ENCODE measurements at places on chromosomes 7 and 10. TPM values are rescaled to one million over a fixed set of nuclear protein-coding genes. Genes with fewer than 3 reads are reported as not detected.

Gene DKK1
- total RNA-seq, result 0.19 TPM

Gene FKBP6
- total RNA-seq, result not detected

Gene CRHR2
- total RNA-seq, result 0.57 TPM

Gene TMEM184A
- 0.08 TPM for total RNA-seq

Gene MCM10
- total RNA-seq, result 0.22 TPM

Gene CUZD1
- total RNA-seq, result 0.35 TPM

Gene CUBN
- 0.54 TPM for total RNA-seq

Gene TUBAL3
- 0.40 TPM for total RNA-seq

Gene ANKRD30A
- total RNA-seq, result not detected

Gene AGMO
- 0.40 TPM for total RNA-seq

Gene POU6F2
- 0.19 TPM for total RNA-seq

Gene IMMP2L
- total RNA-seq, result 16.7 TPM

Gene TAS2R41
- not detected for total RNA-seq

Gene OR6B1
- not detected for total RNA-seq

Gene VWA2
- not detected for total RNA-seq

Gene TSPAN15
- 6.9 TPM for total RNA-seq

Gene TMEM229A
- 0.24 TPM for total RNA-seq

Gene POR
- 39.7 TPM for total RNA-seq

Gene STEAP1B
- total RNA-seq, result 0.92 TPM

Gene HMX2
- not detected for total RNA-seq

Gene DENND2A
- 7.2 TPM for total RNA-seq

Gene PGAM2
- 322 TPM for total RNA-seq
